ENCODE measurements at places on chromosomes 7 and 10.
A peak's percentile ranks its signal among the peaks of the same experiment; 100 is the strongest.

DNA sequence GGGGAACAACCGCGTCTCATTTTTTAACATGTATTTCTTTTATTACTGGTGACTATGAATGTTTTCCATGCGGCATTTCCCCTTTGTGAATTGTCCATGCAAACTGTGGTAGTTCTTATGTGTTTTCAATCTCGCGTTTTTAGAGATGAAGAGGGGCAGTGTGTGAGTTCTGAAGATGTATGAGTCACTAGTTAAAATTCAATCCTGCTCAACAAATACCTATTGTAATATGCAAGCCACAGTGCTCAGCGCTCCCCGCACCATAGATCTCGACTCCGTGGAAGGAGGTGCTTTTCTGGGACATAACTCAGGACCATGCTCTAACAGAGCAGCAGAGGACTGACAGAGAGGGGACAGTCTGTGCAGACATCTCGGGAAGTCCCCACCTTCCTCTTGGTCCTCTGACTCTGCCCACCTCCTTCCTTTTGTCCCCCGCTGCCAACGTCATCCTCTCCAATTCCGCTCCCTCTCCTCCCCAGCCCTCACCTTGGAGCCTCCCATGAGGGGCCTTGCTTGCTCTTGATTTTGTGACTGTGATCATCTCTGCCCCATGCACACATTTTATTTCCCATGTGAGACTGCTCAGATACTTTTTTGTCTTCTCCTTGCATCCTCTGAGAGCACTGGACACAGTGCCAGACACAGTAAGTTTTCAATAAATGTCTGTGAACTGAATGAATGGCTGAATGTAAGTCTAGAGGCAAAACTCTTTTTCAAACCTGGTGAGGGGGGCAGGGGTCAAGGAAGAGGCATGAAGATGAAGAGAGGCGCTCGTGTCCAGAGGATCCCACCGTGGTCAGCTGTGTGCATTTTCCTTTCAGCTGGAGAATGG, 42.7 kb upstream of the PLEKHA1 start:
- DNase-seq, result no peak

DNA sequence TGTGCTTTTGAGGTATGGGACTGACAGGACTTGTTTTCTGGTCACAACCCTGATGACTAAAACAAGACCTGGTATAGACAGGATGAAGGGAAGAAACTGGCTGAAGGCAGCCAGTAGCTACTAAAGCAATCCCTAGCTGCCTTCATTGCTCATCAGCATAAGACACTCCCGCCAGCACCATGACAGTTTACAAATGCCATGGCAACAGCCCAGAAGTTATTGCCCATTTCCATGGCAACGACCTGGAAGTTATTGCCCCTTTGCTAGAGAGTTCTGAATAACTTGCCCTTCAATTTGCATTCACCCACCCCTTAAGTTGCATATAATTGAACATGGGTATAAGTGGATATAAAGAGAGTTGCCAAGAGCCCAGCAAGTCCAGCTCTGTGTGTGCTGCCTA, 169.6 kb upstream of the FAM171A1 start:
- no peak for DNase-seq

DNA sequence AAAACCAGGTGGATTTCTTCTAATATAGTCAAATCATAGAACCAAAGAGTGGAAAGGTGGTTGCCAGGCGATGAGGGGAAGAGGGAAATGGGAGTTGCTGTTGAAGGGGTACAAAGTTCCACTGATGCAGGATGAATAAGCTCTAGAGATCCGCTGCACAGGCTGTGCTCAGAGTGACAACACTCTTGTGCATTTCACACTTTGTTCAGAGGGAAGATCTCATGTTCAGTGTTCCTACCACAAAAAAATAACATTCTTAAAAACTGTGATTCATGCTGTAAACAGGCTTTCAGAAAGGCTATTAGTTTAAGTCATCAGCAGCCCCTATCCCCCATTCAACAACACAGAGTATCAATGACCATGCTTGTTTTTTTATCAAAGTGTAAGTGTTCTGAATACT, 213.8 kb downstream of the COBL start:
- no peak for DNase-seq

DNA sequence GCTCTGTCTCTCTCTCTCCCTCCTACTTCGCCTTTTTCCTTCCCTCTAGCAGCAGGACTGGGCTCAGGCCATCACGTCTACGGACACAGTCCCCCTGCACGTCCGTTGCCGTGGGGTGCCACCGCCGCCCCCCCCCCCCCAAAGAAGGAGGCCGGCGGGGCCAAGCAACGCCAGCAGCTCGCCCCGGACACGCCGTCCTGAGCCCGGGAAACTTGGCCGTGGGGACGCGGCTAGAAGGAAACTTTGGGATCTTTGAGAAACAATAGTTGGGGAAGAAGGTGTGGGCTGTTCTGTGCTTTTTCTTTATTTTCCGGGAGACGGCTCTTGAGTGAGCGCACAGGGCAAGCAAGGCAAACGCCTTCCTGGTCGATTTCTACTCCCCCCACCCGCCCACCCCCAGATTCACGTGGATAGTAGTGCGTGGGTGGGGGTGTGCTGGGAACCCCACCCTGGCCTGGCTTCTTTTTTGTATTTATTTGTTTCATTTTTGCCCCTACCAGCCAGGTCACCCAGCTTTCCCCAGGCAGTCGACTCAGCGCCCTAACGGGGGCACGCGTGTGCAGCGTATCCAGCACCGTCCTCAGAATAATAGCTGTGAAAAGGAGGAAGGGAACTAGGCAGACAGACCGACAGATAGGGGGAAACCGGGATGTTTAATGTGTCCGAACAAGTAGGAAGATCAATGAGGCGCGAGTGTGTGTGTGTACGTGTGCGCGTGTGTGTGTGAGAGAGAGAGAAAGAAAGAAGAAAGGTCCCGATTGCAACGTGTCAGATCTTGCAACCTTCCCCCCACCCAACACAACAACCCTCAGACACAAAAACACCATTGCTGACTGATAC, 1.4 kb downstream of the MXI1 start:
- no peak for DNase-seq

GRCh38 chr7:106345421-106346166, 60.8 kb upstream of the NAMPT start:
- peak; percentile 43 for DNase-seq

DNA sequence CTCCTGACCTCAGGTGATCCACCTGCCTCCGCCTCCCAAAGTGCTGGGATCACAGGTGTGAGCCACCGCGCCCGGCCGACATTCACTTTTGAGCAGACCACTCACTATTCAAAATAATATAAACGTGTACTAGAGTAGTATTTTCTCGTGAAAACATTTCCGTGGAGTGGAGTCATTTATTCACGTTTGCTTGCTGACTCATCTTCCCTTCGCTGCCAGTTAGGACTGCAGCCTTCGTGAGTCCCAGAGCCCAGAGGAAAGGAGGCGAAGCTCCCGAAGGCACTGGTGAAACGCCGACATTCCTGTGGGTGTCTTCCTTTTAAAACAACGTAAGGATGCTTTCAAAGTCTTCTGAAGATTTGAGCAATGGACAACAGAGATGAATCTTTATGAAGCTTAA, 10.9 kb upstream of the INPP5A start:
- DNase-seq, result no peak

- no peak for DNase-seq
Measured at GRCh38 chr7:158748335-158748734, 43.7 kb upstream of the NCAPG2 start.

GRCh38 chr7:151088019-151088855, 2.0 kb downstream of the AGAP3 start:
- no peak for DNase-seq

DNA sequence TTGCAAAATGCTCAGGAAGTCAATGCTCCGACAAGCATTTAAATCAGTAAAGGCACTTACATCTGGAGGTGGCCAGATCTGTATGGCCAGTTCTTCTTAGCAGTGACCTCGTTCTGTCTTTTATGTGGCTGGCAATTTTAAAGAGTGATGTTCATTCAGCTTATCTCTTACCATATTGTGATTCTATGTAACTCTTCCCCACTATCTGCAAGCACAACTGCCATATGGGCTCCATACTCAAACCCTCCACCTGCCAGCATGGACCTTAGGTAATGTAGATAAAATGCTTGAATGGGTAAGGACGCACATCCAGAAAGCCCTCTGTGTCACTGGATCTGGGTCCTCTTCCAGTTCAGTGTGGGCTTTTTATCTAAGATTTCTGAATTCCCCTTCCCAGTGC, 42.4 kb upstream of the STK17A start:
- DNase-seq, result no peak

GRCh38 chr7:150829426-150829825, 22.9 kb upstream of the AOC1 start:
- no peak for DNase-seq
